ENCODE measurements at places on chromosomes 12 and 14.

DNA sequence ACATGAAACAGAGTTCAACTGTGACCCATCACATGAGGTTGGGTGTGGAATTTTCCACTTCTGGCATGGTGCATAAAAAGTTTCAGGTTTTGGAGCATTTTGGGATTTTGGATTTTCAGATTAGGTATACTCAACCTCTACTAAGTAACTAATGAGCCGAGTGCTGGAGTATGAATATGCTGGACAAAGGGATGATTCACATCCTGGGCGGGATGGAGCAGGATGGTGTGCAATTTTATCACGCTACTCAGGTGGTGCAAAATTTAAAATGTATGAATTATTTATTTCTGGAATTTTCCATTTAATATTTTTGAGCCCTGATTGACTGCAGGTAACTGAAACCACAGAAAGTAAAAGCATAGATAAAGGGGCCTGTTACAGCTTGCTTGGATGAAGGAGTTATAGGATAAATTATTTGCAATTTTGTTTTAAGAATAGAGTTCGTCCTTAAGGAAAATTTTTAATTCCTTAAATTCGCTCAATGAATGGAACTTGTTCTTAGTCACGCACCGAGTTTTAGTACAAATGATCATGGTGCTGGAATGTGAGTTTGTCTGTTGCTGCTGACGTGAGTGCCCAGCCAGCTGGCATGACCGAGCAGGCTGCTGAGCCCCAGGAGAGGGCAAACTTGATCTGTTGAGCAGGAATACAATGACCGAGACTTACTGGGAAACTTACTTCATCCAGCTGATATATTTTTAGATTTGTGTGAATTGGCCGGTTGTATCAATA lies 176.3 kb downstream of the ESR2 start:
- peak; percentile 90 for DNase-seq

DNA sequence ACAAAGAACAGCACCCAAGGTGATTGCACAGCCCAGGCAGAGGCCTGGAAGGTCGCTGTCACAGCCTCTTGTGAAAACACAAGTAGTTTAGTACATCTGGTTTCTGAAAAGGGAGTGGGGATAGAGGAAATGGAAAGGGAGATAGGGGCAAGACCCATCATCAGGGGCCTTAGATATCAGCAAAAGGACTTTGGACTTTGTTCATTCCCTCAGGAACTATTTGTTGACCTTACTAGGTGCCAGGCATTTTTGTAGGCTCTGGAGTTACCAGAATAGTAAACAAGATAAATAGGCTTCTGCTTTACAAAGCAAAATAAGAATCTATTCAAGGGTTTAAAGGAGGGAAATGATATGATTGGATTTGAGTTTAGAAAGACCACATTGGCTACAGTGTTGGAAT lies 199.4 kb upstream of the CDKN3 start:
- DNase-seq, result no peak

- peak; percentile 83 for DNase-seq
Measured at GRCh38 chr12:45268672-45269411, 52.9 kb downstream of the ANO6 start.

GRCh38 chr12:77947330-77947729 lies 116.6 kb downstream of the NAV3 start:
- DNase-seq, result peak; percentile 39

DNA sequence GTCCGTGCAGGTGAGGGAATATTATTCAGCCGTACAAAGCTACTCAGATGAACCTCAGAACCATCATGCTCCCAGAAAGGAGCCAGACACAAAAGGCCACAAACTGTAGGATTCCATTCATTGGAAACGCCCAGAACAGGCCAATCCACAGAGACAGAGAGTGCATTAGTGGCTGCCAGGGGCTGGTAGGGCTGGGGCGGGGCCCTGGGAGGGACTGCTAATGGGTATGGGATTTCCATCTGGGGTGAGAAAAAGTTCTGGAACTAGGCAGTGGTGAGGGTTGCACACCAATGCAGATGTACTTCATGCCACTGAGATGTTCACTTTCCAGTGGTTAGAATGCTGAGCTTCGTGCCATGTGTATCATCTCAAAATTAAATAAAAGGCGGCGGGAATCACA lies 101.1 kb downstream of the RFLNA start:
- peak; percentile 38 for DNase-seq

- no peak for DNase-seq
Measured at GRCh38 chr12:105092336-105092735, 8.1 kb upstream of the ALDH1L2 start.

DNA sequence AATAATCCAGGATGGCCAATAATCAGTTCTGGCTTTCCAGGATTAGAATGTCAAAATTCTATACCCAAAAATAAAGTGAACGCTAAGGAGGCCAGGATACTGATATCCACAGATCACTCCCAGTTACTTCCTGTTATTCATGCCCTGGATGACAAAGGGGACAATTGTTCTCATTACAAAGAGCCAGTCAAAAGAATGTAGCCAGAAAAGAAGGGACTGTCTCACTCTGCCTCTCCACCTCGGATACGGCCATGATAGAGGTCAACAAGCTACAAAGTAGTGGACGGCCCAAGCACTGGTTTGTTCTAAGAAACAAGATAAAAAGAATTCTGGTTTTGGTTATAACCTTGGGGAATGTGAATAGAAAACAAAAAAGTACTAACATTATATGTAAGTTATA lies 116.1 kb upstream of the ATF7IP start:
- DNase-seq, result no peak

GRCh38 chr12:49482095-49483051 lies 56.5 kb upstream of the KCNH3 start:
- no peak for DNase-seq

GRCh38 chr14:102906616-102907302 lies 15.7 kb upstream of the AMN start:
- DNase-seq, result no peak

DNA sequence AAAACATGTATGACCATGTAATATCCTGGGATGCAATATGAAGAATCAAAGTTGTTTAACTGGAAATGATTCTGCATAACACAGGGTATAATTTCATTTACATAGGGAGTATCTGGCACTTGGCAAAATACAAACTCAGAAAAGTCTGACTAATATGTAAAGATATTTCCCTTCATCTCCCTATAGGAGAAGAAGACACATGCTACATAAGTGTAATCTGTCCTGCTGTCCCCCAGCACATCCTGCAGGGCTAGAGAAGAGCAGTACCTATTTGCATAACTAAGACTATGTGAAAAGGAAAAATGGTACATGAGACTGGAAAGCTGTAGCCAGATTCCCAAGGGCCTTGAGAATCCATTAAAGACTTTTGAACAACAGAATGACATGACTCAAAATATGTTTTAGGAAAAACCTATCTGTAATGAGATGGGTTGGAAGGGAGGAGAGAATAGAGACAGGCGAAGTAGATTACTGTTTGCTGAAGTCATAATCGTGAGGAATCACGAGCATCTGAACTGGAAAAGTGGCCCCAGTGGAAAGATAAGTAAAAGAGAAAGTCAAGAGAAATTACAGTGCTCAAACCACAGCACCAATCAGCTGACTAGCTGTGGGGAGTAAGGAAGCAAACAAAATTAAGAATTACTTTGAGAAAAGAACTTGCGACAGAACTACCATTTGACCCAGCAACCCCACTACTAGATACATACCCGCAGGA lies 155.1 kb upstream of the HMGA2 start:
- no peak for DNase-seq

- DNase-seq, result no peak
Measured at GRCh38 chr14:50529288-50530179, 2.8 kb downstream of the MAP4K5 start.

GRCh38 chr14:100915560-100915959 lies 12.0 kb upstream of the RTL1 start:
- DNase-seq, result peak; percentile 40

GRCh38 chr12:124568431-124569374 lies 1.3 kb upstream of the NCOR2 start:
- DNase-seq, result peak; percentile 95

DNA sequence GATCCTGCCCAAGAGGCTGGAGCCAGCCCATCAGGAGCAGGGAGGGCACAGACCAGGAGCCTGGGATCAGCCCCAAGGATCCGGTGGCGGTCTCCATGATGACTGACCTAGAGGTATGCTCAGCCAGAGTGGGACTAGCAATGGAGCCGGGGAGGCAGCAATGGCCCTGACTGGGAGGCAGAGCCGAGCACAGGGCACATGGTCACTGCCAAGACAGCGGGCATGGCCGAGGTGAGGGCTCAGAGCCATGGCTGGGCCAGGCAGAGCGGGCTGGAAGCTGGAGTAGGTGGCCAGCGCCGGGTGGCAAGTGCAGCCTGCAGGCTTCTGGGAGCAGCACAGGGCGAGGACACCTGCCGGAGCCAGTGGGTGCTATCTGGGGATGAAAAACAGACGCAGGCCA lies 259.3 kb downstream of the BCL11B start:
- DNase-seq, result no peak

DNA sequence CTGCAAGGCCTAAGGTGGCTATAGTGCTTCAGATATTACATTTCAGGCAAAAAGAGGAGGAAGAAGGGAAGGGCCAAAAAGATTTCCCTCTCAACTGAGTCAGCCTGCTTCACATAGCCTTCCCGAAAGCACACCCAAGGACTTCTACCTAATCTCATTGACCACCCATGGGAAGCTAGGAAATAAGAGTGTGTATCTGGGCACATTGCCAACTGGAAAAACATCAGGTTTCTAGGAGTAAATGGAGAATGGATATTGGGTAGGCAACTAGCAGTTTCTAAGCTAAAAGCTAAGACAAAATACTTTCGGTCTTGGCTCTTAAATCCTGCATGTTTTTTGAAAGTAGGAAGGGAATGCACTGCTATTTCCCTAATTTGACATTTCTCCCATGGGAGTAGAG lies 221.7 kb upstream of the GRIP1 start:
- DNase-seq, result no peak

DNA sequence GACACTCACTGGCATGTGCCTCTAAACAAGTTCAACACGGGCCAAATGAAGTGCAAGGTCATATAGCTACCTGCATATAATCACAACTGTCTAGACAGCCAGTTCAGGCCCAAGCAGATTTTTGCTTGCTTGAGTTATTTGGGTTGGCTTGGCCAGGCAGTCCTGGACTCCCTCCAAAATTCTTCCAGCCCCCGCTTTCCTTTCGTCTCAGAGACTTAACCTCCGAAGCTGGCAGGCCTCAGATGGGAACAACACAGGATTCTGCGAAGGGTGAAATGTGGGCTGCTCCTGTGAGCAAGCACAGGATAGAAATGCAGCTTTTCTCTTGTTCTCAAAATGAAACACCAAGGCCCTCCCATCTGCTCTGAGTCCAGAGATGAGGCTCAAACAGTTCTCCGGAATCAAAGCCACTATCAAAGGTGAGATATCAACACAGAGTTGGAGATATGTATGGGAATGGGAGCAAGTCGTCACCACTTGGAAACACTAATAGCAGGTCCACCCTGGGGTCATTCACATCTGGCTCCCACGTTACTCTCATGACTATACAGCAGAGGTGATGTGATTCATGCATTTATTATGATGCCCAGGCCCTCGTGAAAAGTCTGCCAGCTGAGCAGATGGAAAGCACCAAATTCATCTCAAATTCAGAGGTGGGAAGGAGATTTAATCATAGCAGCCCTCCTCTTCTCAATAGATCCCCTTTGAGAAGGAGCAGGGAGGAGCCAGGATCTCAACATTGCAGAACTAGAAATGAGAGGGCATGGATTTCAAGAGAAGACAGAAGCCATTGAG lies 389.8 kb downstream of the NUAK1 start:
- no peak for DNase-seq

GRCh38 chr12:113092607-113093408 lies 36.3 kb downstream of the DTX1 start:
- no peak for DNase-seq

- DNase-seq, result no peak
Measured at GRCh38 chr12:30578426-30578825, 117.2 kb downstream of the IPO8 start.

GRCh38 chr12:70436836-70437235 lies 70.7 kb downstream of the KCNMB4 start:
- DNase-seq, result no peak

- no peak for DNase-seq
Measured at GRCh38 chr14:31990926-31991572, 86.1 kb upstream of the ARHGAP5 start.

- DNase-seq, result no peak
Measured at GRCh38 chr12:104462931-104463339, 6.2 kb downstream of the CHST11 start.

GRCh38 chr12:86727160-86727559 lies 471.0 kb upstream of the MGAT4C start:
- DNase-seq, result peak; percentile 78

GRCh38 chr12:86551146-86551571 lies 295.0 kb upstream of the MGAT4C start:
- DNase-seq, result peak; percentile 34

DNA sequence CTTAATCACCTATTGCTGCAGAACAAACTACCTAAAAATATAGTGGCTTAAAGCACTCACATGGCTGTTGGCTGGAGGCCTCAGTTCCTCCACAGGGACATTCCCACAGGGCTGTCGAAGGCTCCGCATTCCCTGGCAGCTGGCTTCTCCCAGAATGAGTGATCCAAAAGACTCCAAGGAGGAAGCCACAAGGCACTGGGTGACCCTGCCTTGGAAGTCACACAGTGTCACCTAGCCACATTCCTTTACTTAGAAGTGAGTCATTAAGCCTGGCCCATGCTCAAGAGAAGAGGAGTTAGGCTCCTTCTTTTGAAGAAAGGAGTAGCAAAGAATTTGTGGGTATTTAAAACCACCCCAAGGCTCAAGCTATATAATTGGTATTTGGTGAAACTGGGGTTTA lies 63.9 kb upstream of the MAP1LC3B2 start:
- DNase-seq, result peak; percentile 16

- DNase-seq, result peak; percentile 93
Measured at GRCh38 chr12:88870000-88870737, 289.9 kb upstream of the KITLG start.

- DNase-seq, result no peak
Measured at GRCh38 chr14:47524524-47524923, 150.9 kb downstream of the MDGA2 start.

- peak; percentile 45 for DNase-seq
Measured at GRCh38 chr12:123478762-123479161, 20.8 kb downstream of the SNRNP35 start.

DNA sequence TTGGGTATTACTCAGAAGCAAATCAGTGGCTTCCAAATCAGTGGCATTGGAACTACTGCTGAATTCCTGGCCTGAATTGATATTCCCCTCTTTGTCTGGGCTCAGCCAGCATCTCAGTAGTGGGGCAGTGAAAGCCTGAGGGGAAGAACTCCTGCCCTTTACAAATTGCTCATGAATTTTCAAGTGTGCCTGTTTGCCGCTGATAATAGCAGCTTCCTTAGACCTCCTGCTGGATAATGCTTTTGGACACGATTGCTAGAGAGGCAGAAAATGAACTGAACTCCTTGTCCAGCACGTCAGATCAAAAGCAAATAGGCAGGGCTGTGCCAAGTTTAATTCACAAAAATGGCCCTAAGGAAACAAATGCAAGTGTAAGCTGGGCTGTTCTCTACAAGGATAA lies 91.3 kb upstream of the GZMB start:
- no peak for DNase-seq
